ENCODE measurements at places on chromosomes 11 and 22.

DNA sequence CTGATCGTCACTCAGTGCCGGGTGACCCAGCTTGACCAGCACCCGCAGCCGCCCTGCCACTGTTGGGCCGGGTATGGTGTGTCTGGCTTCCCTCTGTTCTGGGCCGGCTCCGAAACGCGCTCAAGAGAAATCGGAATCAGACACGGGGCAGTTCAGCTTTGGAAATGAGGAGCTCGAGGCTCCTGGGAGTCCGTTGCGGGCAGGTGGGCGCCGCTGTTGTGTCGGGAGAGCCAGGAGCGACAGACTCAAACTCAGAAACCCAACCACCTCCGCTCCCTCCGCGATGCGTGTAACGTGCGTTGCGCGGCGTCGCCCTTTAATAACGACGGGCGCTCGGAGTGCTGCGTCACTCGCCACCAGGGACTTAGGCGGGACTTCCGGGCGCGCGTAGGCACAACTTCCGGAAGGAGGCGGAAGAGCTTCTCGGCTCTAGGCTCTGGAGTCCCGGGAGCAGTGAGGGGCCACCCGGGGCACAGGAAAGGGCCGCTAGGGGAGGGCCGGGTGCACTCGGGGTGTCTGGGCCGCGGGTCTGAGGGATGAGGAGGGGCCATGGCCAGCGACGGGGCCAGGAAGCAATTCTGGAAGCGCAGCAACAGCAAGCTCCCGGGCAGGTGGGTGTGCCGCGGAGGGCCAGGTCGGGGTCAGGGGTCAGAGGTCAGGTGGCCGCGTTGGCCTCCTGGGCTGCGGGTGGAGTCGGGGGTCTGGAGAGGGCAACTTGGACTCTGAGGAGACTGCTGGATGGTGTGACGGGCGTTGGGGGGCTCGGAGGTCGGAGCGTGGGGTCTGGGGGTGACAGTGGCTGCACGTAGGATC lies at the start of gene TBC1D22A:
Gene TBC1D22A, plus strand, starts transcription at position 413 of the 813 bp plus-strand sequence. Its CDS starts 137 bp downstream, at position 550.
- peak; percentile 96 for DNase-seq

GRCh38 chr11:73221451-73221850 lies 3.4 kb downstream of the P2RY2 start:
- DNase-seq = no peak

DNA sequence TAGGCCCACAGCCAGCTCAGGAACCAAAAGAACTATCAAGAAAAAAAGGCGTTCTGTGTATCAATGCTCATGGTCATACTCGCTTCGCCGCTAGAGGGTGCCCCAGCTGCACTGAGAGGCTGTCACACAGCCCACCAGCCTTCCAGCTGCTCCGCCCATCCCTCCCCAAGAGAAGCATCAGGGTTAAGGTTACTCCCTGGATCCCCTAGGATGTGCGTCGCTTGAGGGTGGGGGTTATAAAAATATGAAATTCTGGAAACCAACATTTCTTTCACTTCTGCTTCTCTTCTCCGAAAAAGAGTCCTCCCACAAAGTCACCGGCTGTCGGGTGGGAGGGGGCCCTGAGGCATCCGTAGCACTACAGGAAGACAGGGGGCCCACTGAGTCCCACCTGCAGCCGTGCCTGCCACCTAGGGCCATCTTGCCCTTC lies 1.7 kb downstream of the CBX6 start:
- peak; percentile 92 for DNase-seq

GRCh38 chr22:19085233-19085718 lies 36.9 kb downstream of the DGCR2 start:
- no peak for DNase-seq

DNA sequence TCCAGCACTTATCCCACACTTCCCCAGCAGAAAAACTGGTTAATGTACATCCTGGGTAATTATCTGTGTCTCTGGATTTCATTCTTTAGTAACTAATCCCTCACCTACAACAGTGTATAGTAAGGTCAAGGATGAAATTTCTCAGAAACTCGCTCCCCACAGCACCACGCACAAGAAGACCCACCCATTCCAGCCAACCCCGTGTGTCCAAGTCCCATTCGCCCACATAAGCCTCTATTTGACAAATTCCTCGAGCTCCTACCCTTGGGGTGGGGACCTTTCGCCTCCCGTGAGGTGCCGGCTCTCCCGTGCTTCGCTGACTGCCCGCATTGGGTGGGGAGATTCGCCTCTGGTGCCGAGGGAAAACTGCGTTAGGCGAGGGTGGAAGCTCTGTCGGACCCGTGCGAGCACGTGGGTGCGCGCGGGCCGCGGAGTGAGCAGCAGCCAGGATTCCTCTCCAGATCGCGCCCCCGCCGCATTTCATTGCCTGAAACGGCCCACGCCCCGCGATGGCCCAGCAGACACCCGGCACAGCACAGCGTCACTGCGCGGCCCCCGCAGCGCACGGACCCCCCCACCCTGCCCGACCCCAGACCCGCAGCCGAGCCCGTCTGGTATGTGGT lies 866 bp downstream of the EXPH5 start:
- DNase-seq = peak; percentile 51

DNA sequence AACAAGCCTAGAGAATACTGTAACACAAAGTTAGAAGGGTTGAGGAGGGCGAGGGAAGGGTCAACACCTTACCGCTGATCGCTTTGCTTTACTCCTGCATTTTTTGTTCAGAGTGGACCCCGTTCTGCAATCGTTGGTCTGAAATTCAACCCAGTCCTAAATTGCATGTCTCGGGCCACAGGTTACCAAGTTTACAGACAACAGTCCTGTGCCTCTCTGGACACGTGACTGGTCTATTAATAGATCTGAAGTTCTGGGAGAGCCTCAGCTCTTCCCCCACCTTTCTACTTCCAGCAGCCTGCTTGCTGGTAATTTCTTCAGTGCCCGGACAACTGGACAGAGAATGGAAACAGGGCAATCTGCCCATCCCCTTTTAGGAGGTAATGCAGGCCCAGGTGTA lies 74.2 kb downstream of the STIM1 start:
- DNase-seq = no peak

- DNase-seq = no peak
Observed at GRCh38 chr11:20661445-20661844, 7.9 kb upstream of the NELL1 start.

DNA sequence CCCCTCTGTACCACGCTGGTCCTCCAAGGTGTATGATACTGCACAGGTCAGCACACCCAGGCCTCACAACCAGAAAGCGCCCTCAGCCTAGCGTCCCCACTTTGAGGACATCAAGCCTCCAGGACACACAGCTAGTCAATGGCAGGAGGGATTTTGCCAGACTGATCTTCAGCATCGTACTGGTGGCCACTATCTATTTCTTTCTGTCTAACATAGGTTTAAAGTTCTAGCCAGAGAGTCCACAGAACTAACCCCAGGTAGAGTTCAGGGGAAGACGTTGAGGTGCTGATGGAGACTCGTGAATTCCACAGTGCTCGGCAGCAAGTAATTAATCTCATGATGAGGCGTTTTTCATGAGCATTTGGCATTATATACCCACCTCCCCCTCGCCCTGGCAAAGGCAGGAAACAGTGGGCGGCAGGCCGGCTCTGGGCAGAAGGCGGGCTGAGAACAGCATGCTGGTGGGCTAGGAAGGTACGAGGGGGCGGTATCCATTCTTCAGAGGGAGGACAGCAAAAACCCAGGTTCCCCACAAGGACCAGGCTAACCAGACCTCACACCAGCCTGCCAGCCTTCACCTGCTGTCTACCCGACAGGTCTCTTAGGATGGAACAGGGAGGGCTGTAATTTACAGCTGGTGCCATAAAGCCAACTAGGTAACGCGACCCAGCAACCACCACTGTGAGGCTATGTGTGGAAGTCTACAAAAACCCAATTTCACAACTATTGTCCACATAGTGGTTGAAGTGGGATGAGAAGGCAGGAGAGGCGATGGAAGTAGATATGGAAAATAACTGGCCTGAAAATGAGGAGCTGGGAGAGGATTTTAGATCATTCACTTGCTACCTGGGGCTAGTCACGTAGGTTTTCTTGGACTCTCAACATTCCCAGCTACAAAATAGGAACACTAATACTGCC lies 18.5 kb downstream of the MYH9 start:
- peak; percentile 44 for DNase-seq

GRCh38 chr11:12682737-12683500 lies 8.7 kb downstream of the TEAD1 start:
- DNase-seq = no peak

DNA sequence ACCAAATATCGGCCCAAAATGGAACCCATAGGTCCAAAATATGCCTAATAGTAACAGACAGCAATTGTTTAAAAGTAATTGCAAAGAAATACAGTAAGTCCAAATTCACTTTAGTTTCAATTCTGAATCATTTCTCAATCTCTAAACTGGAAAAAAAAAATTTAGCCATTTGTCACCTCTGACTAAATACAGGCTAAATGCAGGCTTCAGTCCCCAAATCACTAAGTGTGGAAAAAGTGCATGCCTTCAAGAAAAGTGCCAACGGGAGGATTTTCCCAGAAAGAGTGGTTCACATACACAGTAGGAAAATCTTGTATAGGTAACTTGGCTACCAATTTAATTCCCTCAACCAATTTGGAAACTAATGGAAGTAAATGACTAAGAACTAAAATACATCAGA lies 35.7 kb downstream of the SIK3 start:
- DNase-seq = no peak

DNA sequence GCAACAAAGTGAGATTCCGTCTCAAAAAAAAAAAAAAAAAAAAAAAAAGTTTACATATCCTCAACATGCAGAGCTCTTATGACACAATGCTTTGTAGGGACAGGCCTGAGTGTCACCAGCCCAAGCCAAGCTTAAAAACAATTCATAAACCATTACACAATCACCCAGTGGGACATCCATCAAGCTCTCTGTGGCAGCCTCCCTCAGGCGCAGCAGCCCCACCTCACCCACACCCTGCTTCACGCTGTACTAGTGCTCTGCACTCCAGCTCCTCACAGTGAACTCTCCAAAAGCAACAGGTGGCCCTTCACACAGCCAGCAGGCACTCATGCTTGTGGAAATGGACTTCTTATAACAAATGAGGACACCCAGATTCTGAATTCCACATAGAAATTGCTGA lies 3.5 kb upstream of the FOXRED2 start:
- no peak for DNase-seq

- no peak for DNase-seq
Observed at GRCh38 chr22:49400136-49400940, 427.3 kb downstream of the BRD1 start.

DNA sequence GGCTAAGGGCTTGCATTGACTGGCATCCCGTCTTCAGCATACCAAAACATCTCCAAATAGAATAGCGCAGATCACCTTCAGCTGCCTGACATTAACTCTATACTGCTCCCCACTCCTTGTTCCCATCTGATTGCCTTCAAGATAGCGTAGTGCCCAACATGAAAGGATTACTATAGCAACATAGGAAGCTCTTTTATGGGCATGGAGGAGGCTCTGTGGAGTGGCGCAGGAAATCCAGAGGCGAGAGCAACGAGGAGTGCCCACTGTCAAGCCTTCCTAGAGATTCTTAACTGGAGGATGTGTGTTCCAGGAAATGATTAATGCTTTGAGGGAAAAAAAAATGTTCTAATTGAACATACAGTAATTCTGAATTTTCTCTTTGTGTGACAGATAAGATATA lies 213.3 kb downstream of the CADM1 start:
- no peak for DNase-seq

DNA sequence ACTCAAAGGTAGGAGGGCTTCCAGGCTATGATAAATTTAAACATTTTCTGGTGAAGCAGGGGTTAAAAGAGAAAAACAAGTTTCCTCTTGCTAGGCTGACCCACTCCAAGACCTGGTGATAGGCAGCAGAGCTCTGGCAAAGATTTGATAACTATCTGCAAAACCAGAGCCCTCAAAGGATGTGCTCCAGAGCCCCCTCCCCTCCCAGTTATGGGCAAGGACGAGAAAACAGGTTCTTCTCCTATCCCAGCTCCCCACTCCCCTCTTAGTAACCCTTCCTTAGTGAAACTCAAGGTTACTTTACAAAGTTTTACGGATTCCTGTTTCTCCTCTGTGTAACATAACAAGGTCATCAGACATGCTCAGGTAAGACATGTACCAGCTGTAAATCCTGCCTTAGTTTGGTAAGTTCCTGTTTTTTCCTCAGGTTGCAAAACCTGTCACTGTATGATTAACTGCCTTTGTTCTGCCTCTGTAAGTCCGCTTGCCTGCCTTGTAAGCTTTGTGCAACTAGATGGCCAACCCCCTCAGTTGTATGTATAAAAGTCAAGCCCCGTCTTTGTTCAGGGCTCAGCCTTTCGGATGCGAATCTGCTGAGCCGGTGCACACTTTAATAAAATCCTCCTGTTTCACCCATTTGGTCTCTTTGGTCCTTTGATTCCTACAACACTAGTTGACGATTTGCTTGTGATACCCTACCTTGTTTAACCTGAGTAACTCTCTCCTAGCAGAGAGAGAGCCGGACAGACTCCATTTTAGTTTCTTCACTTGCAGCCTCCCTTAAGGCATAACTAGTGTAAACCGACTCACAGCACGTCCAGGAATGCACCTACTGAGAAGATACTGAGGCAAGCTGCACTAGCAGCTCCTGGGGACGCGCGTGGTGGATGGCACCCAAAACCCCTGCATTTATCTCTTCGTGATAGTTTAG lies 13.9 kb downstream of the APOBEC3H start:
- DNase-seq = no peak

GRCh38 chr11:32092581-32093170 lies 1.8 kb downstream of the RCN1 start:
- no peak for DNase-seq

DNA sequence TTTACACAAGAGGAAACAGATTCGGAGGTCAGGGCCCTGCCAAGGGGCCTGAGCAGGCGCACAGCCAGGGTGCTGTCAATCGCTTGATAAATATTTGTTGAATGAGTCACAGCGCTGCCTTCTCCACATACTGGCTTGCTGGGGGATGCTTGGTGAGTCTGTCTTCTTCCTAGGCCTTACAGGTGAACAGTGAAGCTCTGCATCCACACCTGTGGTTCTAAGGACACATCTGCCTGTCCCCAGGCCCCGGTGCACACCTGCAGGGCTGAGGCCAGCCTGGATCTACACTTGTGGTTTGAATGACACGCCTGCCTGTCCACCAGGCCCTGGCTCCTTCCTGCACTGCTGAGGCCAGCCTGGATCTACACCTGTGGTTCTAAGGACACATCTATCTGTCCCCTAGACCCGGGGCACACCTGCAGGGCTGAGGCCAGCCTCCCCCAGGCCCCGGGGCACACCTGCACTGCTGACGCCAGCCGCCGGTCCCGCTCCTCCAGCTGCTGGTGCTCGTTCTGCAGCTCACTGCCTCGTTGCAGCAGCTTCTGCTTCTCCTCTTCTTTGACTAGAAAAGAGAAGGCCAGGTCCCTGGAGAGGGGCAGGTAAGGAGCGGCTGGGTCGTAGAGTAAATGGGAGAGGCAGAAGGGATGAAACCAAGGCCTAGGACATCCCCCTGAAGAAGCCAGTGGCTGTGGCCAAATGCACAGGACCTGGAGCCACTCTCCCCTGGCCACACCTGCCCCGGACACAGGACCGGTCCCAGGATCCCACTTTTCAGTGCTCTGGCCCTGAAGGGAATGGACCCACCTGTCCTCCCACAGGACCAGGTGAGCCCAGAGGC lies 124.6 kb downstream of the PHF21B start:
- DNase-seq = no peak

All from CD4-positive, alpha-beta T cell treated with Interleukin-6 for 4 hours (primary cell).